ENCODE measurements at places on chromosomes 5 and 9.
A peak's percentile ranks its signal among the peaks of the same experiment; 100 is the strongest.

GRCh38 chr5:139148306-139148705 is 49.9 kb downstream of the SIL1 start:
- DNase-seq: no peak

GRCh38 chr5:39811381-39811780 is 386.6 kb upstream of the DAB2 start:
- no peak for DNase-seq

DNA sequence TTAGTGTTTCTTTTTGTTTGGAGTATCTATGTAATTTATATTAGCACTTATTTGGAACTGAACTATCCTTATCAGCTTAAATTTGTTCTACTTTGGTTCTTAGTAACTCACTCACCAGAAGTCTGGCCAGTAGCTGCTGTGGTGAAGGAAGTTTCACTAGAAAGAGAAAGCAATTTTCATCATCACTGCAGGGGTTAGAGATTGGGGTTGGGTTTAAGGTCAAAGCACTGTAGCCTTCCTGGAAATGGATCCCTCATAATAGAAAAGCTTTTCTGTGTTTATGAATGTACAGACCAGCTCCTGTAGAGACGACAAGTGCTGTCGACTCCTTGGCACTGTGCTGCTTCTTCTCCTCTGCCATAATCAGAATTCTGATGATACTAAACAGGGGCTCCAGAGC is 22.2 kb downstream of the MROH2B start:
- DNase-seq: no peak

GRCh38 chr9:89400403-89401116 is 82.3 kb downstream of the SECISBP2 start:
- DNase-seq: no peak

- DNase-seq: no peak
Observed at GRCh38 chr9:5988265-5988664, 27.2 kb downstream of the RANBP6 start.

DNA sequence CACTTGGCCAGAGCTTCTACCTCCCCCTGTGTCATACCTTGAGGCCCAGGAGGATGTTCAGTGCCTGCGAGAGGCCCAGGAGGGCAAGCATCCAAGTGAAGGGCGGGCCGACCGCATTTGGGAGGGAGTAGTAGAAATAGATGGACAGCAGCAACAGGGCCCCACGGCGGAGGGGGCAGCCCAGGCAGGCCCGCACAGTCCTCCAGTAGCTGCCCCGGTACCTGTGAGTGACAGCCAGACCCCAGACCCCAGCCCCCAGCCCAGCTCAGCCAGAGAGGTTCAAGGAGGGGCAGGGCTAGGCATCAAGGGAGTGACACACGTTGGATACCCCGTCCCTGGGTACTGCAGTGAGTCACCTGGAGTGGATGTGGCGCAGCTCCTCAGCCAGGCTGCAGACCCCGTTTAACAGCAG is 1.4 kb downstream of the STING1 start:
- DNase-seq: peak; percentile 55

GRCh38 chr5:102809033-102809432 is 53.9 kb downstream of the PAM start:
- DNase-seq: no peak

DNA sequence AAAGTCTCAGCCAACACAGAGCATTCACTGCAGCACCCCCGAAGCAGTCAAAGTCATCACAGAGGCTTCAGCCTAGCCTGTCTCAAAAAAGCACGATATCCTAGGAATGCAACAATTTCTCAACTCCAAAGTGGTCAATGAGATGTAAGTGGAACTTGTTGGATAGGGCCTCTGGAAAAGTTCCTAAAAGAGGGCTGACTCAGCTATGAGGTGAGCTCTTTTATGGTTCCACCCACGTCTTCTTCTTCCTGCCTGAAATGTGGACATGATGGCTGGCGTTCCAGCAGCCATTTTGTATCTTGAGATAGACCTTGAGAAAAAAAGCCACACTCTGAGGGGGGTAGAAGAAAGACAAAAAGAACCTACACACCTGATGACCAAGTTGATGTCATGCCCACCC is 32.5 kb upstream of the TRIO start:
- no peak for DNase-seq

DNA sequence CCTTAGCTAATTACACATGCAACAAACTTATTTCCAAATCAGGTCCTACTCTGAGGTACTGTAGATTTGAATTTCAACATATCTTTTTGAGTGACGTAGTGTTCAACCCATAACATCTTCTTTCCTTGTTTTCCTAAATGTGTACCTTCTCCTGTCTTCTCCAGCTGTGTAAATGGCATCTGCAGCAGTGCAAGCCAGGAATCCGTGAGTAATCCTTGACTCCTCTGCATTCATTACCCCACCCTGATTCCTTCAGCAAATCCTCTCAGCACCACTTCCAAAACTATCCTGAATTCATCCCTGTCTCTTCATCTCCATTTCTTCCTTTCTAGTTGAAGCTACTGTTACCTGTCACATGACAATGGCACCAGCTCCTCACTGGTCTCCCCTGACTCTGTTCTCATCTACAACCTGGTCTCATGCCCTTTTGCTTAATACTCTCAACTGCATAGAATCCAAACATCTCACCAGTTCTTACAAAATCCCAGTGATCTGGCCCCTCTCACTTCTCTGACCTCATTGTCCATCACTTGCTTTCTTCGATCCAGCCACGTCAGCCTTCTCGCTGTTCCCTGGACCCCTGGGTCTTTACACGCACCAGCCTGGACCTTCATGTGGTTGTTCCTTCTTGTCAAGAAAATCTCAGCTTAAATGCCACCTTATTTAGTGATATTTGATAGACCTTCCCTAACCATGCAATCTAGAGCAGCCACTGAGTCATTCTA is 14.6 kb upstream of the TRAF1 start:
- DNase-seq: no peak

Measured in CD4-positive, alpha-beta T cell treated with Interleukin-2 at 100 ng/mL for 4 hours (primary cell).